Upper lobe of left lung (tissue), 6 donors: ENCODE measurements at places on chromosomes 5 and 9. TPM values are rescaled to one million over a fixed set of nuclear protein-coding genes. Genes with fewer than 3 reads are reported as not detected.

Gene NSG2
- total RNA-seq: not detected

Gene RASEF
- total RNA-seq: 15.8 TPM

GRCh38 chr9:126752376-126752775 is 52.5 kb upstream of the ZBTB43 start:
- H3K27ac ChIP-seq: no peak overlapping the region
- no peak for DNase-seq
- H3K4me3 ChIP-seq: no peak overlapping the region

- no peak overlapping the region for H3K27ac ChIP-seq
- H3K36me3 ChIP-seq: no peaks in the 10 kb centered on the region
- H3K4me1 ChIP-seq: no peaks in the 10 kb centered on the region
- H3K27me3 ChIP-seq: no peaks in the 10 kb centered on the region
Observed at GRCh38 chr5:172473427-172473826, 19.1 kb upstream of the SH3PXD2B start.

DNA sequence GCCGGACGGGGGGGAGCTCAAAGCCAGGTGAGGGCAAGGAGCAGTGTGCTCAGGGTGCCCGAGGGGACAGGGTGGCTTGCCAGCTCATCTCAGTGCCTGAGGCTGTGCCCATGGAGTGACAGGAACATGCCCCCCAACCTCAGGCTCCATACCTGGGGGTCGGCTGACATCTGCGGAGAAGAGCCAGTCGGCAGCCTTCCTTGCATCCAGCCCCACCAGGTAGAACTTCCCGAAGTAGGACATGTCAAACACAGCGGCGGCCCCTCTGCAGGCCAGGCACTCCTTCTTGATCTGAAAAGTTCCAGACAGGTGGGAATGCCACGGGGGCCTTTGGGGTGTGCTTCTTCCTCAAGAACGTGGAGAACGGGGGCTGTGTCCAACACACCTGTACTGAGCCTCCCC is 42.1 kb downstream of the SARDH start:
- H3K4me1 ChIP-seq: peaks cover 4% of the 10 kb centered on the region
- H3K4me3 ChIP-seq: no peak overlapping the region
- no peak for DNase-seq
- H3K27me3 ChIP-seq: no peaks in the 10 kb centered on the region
- H3K36me3 ChIP-seq: no peaks in the 10 kb centered on the region

GRCh38 chr5:93512799-93513198 is 68.2 kb downstream of the NR2F1-AS1 start:
- H3K4me1 ChIP-seq: no peaks in the 10 kb centered on the region
- H3K4me3 ChIP-seq: no peak overlapping the region
- no peaks in the 10 kb centered on the region for H3K36me3 ChIP-seq
- H3K27me3 ChIP-seq: no peaks in the 10 kb centered on the region
- DNase-seq: no peak
- no peak overlapping the region for H3K27ac ChIP-seq

GRCh38 chr5:150434464-150434863 is 15.1 kb downstream of the RPS14 start:
- peaks cover 6% of the 10 kb centered on the region for H3K4me1 ChIP-seq
- H3K4me3 ChIP-seq: no peak overlapping the region
- H3K27me3 ChIP-seq: no peaks in the 10 kb centered on the region
- no peak overlapping the region for H3K27ac ChIP-seq
- DNase-seq: no peak

DNA sequence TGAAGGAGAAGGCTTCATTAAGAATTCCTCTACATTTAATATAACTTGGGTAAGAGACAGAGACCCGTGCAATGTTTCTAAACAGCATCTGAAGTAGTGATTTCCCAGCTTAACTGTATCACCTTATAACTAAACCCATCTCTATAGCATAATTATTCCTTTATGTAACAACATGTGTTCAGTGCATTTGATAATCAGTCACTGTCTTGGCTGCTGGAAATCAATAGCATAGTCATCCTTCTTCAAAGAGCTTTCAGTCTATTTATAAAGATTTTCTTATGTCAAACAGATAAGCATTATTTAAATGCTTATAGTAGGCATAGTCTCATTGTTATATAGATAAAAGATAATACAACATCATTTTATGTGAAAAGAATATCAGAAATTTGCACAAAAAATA is 80.1 kb upstream of the TYRP1 start:
- DNase-seq: no peak
- H3K36me3 ChIP-seq: no peaks in the 10 kb centered on the region
- no peak overlapping the region for H3K4me3 ChIP-seq
